ENCODE measurements at places on chromosomes 16 and 17.

DNA sequence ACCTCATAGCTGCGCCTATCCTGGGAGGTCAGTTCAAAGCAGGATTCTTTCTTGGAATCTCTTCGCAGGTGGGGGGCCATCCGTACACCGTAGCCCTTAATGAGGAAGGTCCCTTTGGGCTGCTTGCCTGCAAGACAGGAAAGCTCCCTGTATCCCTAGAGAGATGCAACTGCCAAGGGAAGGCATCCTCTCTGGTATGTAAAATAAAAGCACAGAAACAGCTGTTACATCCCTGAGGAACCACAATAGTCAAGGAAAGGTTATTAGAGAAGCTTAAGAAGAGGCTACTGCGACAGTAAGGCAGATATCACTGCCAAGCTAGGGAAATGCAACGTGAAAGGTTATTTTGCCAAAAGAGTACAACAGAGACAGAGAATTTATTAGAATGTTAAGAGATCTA lies 77.2 kb downstream of the SNX11 start:
- no peak for ATAC-seq

GRCh38 chr17:68540981-68541380 lies 28.8 kb downstream of the PRKAR1A start:
- no peak for ATAC-seq

DNA sequence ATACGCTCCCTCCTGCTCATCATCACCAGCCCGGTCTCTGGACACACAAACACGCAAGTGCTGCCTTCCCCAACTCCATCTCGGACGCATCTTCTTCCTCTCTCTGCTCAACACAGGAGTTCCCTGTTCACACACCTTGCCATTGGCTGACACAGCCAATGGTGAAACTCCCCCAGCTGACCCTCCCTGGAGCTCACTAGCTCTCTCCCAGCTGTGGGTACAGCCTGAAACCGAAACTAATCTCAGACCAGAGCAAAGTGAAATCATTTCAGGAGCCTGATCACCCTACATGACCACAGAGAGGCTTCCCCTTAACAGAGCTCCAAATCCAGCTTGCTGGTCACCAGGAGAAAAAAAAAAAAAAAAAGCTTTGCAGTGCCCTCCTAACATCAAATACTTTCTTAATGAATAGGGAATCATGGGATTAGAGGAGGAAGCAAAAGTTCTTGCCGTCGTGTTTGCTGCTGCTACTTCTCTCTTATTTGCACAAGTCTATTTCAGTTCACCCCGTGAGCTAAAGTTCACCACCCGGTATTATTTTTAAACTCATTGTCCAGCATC lies 8.3 kb downstream of the CUEDC1 start:
- peak; percentile 64 for ATAC-seq

DNA sequence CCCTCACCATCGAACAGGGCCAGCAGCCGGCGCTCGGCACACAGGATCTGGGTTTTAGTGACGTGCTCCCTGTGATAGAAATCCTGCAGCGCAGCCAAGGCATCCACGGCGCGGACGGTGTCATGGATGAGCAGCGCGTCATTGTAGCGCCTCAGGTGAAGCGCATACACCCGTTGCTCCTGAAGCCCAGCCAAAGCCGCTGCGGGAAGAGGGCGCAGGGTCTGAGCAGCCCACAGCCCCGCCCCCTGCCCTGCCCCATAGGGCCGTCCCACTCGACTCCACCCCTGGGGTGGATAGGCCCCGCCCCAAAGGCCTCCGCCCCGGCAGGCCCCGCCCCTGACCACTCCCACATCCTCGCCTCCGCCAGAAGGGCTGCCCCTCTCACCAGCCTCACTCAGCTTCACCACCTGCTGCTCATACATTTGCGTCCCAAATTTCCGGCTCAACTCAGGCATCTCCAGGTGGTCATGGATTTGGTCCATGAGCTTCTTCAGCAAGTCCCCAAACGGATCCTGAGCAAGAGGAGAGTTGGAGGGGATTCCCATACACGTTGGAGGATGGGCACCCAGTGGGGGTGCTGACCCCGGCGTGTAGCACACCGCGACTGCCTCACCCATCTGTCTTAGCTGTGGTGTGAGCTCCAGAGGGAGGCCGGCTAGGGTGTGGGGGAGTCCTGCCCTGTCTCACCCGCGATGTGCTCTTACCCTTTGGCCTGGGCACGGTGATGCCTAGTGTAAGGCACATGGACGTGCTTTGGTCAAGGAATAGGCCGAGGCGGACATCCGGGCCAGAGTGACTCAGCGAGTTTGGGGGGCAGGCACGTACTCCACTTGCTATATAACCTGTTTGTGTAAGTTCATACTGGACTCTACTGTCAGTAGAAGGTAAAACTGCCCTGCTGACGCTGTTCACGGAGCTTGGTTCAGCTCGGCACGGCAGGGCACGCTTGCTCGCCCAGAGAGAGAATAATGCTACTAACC lies 4.6 kb downstream of the DHX58 start:
- ATAC-seq = peak; percentile 38

GRCh38 chr17:38562215-38562569 lies 43.6 kb downstream of the SRCIN1 start:
- ATAC-seq = no peak

- no peak for ATAC-seq
These were observed 64.5 kb upstream of the PLCG2 start for GRCh38 chr16:81714583-81714982.

DNA sequence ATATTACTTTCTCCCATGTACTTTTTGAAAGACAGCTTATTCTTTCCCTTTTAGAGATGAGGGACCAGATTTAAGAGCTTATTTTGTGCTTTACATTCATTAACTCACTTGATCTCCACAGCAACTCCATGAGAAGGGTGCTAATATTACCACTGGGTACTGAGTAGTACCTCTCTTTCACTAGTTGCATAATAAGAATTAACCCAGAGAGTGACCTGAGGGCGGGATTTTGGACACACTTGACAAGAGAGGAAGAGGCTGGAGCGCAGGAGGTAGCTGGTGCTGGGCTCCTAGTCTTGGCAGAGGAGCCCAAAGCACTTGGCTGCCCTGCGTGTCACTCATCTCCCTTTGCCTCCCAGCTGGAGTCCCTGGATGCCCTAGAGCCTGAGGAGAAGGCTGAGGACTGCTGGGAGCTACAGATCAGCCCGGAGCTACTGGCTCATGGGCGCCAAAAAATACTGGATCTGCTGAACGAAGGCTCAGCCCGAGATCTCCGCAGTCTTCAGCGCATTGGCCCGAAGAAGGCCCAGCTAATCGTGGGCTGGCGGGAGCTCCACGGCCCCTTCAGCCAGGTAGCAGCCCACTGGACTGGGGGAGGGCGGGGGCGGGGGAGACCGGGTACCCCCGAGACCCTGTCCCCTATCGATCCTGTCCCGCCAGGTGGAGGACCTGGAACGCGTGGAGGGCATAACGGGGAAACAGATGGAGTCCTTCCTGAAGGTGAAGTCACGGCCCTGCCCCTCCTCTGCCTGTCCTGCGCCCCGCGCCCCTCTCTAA lies 1.7 kb upstream of the MAZ start:
- peak; percentile 2 for ATAC-seq

DNA sequence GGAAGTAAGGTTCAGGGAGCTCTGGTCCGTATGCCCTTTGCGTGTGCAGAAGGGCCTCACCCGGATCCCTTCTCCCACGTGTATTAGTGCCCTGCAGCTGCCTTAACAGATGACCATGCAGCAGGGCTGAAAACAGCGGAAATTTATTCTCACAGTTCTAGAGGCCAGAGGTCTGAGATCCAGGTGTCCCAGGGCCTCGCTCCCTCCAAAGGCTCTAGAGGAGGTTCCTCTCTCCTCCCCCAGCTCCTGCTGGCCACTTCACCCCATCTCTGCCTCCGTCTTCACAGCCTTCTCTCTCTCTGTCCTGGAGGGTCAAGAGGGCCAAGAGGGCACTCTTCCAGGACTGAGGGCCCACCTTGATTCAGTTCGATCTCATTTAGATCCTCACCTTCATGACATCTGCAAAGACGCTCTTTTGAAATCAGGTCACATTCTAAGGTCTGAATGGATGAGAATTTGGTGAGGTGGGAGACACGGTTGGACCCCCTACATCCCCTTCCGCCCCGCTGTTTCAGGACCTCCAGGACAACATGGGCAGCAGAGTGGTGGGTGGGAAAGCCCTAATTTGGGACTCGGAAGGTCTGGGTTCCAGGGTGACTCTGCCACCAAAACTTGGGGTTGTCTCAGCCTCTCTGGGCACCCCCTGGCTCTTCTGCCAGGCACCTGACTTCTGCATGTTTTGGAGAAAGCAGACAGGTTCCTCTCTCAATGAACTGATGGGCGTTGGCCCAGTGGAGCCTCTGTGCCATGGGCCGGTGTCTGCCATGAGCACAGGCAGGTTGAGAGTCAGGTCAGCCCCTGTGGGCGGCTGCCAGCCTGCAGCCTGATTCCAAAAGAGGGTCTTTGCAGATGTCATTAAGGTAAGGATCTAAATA lies 361.2 kb downstream of the SEC14L1 start:
- ATAC-seq = no peak

- ATAC-seq = no peak
These were observed 117.4 kb downstream of the DNAH3 start for GRCh38 chr16:21033264-21033663.

DNA sequence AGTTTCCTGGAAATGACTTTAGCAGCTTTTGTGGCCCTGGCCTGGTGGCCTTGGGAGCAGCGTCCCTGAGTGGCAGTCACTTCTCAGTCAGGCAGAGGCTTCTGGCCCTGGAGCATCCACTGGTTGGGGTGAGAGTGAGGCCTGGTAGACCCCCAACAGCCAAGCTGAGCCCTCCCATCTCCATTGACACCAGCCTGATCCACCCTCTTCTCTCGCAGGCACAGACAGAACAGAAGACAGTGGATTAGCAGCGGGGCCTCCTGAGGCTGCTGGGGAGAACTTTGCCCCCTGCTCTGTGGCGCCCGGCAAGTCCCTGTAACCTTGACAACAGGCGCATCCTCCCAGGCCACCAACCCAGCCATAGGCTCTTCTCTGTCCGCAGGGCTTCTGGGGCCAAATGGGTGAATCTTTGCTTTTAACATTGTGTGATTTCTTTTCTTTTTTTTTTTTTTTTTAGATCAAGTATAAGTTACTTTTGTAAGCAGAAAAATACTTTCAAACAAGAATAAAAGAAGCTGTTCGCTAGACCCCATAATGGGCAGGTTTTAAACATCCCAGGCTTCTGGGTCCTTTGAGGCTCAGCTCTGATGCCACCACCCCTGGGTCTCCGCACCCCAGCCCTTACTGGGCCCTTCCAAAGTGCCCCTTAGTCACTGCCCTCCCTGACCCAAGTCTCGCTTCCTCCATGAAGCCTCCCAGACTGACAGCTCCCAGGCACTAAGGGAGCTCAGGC lies 12.7 kb upstream of the FLYWCH1 start:
- no peak for ATAC-seq

DNA sequence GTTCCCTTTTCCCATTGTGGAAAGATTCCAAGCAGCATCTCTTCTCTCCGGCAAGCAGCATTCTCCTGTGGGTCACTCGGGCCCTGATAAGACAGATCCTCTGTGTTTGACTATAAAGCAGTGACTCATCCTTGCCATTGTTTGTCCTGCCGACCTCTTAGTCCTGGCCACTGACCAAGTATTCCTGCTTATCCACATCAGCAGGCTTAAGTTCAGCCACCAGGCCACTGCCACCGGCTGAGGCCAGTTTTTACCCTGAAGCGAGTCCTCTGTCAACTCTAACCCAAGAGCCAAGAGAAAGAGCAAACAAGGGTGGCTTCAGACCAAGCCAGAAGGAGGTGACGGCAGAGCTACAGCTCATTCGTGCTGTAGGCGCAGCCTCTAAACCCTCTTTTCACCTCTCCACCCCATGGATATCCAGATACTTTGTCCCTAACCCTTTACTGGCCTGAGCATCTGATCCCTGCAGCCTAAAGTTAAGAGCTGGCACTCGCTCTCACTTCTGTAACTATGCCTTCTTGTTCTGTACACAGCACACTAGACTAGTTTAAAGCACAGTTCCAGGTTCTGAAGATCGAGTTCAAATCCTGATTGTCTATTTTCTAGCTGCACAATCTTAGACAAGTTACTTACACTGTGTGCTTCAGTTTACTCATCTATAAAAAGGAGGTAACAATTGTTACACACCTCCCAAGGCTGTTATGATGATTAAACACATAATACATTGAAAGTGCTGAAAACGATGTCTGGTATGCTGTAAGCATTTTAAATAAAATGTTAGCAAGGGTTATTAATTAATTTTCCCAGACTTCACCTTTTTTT lies 31.0 kb downstream of the SOX9 start:
- ATAC-seq = peak; percentile 41

GRCh38 chr17:5702951-5703510 lies 118.7 kb upstream of the NLRP1 start:
- no peak for ATAC-seq

All from gastroesophageal sphincter (tissue), 4 donors.